ENCODE measurements at places on chromosomes 2 and 18.

GRCh38 chr2:23312996-23313606 is 71.9 kb upstream of the KLHL29 start:
- peak; percentile 13 for DNase-seq

GRCh38 chr2:19988600-19988999 is 1.3 kb downstream of the WDR35 start:
- DNase-seq, result no peak

DNA sequence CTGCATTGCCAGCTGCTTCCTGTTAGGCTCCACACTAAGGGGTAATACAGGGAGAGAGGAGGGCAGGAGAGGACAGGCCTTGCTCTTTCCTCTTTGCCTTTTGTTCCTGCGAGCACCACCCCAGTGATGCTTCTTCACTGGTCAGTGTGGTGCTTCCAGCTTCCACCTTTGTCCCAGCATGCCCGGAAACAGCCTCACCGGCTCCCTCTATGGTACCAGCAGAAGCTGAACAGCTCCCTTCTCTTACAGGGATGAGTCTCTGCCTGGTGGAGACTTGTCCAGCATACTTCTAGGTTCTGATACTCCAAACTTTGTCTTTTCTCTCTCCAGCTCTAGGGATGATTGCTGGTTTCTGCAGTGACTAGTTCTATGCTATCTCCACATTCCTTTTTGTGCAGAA is 413.3 kb downstream of the TSN start:
- DNase-seq, result no peak

DNA sequence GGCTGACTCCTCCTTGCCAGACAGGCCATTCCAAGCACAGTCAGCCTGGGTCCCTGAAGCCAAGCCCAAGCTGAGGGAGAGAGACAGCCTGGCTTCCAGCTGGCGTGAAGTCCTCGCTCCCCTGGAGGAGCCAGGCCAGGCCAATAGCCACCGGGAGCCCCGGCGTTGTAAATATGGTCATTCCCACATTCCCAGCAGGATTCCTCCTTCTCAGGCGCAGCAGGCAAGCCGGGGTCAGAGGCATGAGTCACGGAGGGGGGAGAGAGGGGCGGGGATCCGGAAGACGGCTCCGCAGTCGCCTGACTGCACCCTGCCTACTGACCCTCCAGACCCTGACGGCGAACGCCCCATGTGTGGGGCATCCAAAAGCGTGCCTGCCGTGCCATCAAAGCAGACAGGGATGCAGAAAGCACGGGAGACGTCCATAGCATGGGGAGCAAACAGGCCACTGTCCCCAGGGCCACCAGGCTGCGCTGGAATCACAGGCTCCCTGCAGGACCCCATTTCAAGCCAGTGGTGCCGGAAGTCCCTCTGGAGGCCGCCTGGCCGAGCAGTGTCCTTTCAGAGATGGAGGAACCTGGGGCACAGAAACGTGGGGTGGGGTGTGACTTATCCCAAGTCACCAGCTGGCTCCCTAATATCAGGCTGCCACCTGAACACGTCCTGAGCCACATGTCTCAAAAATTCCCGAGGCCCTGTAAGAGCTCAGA is 48.2 kb downstream of the TWIST2 start:
- DNase-seq, result no peak

DNA sequence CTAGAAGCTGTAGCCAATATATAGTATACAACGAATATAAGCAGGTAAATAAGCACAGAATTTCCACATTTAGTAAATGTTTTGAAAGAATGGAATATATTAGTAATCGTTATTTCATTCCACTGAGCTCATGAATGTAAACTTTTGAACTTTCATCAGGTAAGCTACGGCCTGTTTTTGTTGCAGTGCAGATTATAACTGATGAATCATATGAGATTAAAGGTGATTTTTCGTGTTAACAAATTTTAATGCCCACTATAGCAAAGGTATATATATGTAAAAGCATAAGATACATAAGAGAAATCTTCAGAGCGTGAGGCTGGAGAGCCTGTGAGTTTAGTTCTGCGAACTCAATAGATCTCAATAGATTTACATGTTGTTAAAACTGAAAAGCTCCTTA is 1.1 kb downstream of the SCYGR1 start:
- no peak for DNase-seq

- DNase-seq, result no peak
These were observed 359.4 kb upstream of the KCNH7 start for GRCh38 chr2:163198007-163198406.
